ENCODE measurements at places on chromosomes 12 and 14. TPM values are rescaled to one million over a fixed set of nuclear protein-coding genes. Genes with fewer than 3 reads are reported as not detected.

Gene OASL
- 0.45 TPM for total RNA-seq

DNA sequence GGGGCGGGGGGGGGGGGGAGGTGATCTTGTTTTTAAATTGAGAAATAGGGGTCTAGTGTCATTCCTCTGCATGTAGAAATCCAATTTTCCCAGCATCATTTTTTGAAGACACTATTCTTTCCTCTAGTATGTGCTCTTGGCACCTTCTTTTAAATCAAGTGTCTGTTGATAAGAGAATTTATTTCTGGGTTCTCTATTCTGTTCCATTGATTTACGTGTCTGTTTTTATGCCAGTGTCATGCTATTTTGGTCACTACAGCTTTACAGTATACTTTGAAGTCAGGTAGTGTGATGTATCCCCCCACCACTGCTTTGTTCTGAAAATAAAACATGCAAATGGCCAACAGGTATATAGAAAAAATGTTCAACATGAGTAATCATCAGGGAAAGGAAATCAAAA is 252.7 kb downstream of the MED13L start:
- no peak for DNase-seq

DNA sequence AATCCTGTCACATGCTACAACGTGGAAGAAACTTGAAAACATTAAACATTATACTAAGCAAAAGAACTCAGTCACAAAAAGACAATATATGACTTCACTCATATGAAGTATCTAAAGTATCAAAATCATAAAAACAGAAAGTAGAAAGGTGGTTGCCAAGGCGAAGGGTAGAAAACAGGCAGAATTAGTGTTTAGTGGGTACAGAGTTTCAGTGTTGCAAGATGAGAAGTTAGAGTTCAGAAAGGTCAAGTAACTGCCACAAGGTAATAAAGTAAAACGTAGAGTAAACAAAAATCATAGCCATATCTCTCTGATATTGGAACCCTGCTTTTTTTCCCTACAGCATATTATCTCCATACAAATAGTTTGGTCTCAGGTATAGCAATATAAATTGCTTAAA is 223.8 kb upstream of the FSCB start:
- no peak for DNase-seq

- DNase-seq, result no peak
These were observed 436.0 kb upstream of the FBXO33 start for GRCh38 chr14:39868251-39868650.

GRCh38 chr12:103852498-103852997 is 11.5 kb upstream of the NT5DC3 start:
- no peak for DNase-seq

DNA sequence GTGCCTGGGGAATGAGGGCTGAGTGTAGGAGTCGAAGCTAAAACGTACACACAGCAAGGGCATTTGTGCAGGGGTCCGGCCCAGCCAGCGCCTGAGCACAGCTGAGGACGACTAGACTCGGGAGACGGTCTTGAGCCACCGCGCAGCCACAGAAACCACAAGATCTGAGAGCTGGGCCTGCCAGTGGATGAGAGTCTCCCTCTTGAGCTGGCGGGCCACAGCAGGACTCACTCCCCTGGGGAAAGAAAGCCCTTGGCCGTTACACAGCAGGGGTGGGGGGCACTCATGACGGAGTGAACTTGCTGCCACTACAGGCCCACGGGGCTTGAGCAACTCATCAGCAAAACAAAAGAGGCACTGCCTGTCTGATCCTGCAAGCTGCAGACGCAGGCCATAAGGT is 23.0 kb downstream of the STX2 start:
- DNase-seq, result no peak
